CD4-positive, alpha-beta T cell treated with Interleukin-10 for 1 hour (primary cell): ENCODE measurements at places on chromosomes 3 and 15.

DNA sequence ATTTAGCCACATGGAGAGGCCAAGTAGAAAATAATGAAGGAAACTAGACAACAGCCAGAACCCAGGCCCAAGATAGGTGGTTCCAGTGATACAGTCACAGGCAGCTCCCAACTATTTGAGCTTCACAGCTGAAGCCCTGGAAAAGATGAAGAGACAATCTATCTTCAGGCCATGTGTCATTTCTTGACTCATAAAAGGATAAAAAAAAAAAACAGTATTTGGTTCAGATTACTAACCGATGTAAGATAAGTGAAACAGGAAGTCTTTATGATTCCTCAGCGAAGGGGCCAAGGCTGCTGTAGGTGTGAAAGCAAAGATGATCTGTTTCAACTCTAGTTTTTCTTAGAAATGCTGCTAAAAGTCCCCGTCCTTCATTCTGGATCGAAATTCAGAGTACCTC is 394.6 kb downstream of the ZNF385D start:
- DNase-seq, result no peak

DNA sequence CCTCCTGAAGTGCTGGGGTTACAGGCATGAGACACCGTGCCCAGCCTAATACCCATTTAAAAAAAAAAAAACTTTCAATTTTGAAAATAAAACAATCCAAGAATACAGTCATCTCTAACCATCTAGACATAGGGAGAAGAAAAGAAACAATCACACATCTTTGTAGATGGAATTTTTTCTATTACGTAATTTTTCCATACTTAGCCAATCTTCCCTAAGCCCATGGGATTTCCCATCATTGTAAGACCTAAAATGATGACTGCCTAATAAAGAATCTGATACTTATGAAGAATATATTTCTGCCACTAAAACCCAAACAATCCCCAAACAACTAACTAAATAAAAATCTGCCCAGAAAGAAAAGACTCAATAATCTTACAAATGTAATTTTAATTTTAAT is 88.7 kb downstream of the CBLB start:
- no peak for DNase-seq

DNA sequence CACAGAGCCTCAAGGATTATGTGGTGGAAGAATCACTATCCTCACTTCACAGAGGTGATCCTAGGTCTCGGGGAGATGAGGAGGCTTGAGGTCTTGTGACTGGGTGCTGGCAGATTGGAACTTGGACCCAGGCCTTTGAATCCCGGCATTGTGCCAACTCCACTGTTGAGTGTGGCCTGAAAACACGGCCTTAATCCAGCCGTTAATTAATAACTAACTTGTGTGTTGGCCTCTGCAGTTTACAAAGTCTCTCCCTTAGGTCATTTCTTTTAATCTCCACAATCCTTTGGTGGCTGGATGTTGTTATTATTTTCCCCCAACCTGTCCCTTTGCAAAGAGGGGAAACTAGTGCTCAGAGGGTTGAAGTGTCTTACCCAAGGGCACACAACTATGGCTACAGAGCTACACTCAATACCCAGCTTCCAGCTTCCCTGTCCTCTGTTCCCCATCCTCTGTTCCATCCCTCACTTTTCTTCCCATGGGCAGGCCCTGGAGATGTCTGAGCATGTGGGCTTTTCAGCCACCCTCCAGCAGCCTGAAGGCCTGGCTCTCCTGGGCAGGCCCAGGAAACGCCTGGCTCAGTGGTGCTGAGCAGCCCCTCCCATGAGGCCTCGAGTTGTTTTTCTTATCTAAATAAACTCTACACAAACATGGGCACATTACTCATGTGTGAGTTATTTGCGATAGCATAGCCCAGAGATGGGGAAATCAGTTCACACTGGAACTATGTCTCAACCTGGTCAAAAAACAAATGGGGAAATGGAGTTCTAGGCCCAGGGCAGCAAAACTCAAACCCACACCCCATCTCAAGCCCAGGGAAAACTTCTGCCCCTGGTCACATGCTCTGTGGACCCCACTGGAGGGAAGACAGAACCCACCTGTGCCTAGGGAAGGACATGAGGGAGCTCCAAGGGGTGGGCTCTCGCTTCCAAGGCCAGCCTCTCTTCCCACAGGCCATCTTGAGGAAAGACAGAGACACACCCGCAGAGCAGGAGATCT is 16.8 kb upstream of the SMAD3 start:
- no peak for DNase-seq

DNA sequence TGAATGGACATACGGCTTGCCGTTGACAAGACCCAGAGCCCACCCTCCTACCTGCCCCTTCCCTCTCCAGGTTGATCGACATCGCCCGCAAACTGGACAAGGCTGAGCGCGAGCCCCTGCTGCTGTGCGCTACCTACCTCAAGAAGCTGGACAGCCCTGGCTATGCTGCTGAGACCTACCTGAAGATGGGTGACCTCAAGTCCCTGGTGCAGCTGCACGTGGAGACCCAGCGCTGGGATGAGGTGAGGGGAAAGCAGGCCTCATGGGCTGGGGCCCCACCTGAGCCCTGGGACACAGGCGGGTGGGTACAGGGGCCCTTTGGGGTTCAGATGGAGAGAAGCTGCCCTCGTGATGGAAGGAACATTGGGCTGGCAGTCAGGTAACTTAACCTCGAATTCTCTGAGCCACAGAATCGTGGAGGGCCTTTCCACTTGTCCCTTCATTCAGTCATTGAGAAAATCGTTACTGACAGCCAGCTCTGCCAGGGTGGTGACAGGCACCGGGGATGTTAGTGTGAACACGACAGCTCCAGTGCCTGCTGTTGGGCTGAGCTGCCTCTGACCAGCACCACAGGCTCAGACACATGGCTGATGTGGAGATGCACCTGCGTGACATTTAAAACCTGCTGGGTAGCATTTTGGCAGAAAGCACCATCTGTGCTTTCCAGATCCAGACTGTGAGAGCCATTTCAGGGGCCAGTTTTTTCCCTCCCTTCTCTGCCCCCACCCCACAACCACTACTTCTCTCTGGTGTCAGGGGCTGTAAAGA is 25.6 kb upstream of the RHO start:
- DNase-seq, result no peak

DNA sequence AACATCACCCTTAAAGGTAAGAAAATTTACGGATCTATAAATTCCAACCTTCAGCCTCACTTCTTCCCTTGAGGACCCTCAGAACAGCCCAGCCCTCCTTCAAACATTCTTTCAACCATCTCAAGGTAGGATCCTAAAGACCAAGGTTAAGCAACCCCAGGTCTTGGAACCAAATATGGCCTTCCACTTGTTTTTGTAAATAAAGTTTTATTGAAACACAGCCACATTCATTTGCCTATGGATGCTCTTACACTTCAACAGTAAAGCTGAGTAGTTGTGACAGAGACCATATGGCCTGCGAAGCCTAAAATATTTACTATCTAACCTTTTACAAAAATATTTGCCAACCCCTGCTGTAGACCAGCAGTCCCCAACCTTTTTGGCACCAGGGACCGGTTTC is 70.4 kb upstream of the NTRK3 start:
- DNase-seq, result no peak

GRCh38 chr15:38050529-38051448 is 116.3 kb downstream of the TMCO5A start:
- no peak for DNase-seq

DNA sequence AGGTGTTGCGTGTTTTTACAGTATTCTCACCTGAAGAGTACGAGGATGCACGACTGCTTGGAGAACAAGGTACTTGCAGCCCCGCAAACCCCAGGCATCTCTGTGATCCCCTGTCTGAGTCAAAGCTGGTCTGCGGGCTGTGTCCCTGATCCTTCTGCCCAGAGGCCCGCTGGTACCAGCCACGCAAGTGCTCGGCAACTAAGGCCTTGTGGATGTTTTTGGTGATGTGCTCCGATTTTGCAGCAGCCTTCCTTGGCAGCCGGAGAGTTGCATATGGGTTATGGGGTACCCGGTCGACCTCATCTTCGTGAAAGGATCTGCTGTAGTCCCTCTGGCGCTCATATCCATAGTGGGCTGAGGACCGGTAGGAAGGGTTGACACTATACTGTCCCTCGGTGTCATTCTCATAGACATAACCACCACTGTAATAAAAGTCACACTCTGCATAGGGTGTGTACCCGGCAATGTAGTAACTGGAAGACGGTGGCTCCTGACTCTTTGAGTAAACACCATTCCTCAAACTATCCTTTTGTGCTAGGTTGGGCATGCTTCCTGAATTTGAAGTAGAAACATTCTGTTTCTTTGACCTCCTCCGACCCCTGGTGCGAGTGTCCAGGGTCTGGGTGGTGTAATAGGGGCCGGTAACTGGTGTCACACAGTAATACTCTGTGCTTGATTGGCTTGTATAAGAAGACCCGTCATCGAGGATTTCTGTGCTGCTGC is 58.6 kb upstream of the LMOD3 start:
- no peak for DNase-seq
